ENCODE measurements at places on chromosomes 6 and 20. TPM values are rescaled to one million over a fixed set of nuclear protein-coding genes. Genes with fewer than 3 reads are reported as not detected.

FAM217A gene
- total RNA-seq, result not detected

HLA-DOA gene
- not detected for total RNA-seq

NNAT gene
- not detected for total RNA-seq

CYP24A1 gene
- not detected for total RNA-seq

DNAH8 gene
- not detected for total RNA-seq

FKBP1C gene
- 0.38 TPM for total RNA-seq

TMEM14B gene
- 45.7 TPM for total RNA-seq

MAFB gene
- total RNA-seq, result 3.4 TPM

ZFP57 gene
- not detected for total RNA-seq

PSMB9 gene
- total RNA-seq, result 27.0 TPM

PIM1 gene
- total RNA-seq, result 3.1 TPM

EEF1A2 gene
- total RNA-seq, result 27.1 TPM

RAB32 gene
- 70.1 TPM for total RNA-seq

CLPSL1 gene
- not detected for total RNA-seq

MEI4 gene
- under 0.01 TPM for total RNA-seq

SAMD3 gene
- total RNA-seq, result not detected

CCN2 gene
- 504 TPM for total RNA-seq

KHDC1L gene
- not detected for total RNA-seq

ROMO1 gene
- 222 TPM for total RNA-seq

CALHM5 gene
- 12.6 TPM for total RNA-seq

BPIFB4 gene
- total RNA-seq, result not detected

FOXQ1 gene
- not detected for total RNA-seq

BMP7 gene
- not detected for total RNA-seq

EFCAB8 gene
- total RNA-seq, result under 0.01 TPM

HLA-DPA1 gene
- total RNA-seq, result 10.8 TPM

CALHM4 gene
- 0.25 TPM for total RNA-seq

MUC21 gene
- total RNA-seq, result not detected

KCNQ5 gene
- total RNA-seq, result under 0.01 TPM

PPP1R3G gene
- total RNA-seq, result 0.16 TPM

SOBP gene
- 0.76 TPM for total RNA-seq

SIRPG gene
- total RNA-seq, result not detected

ZNF322 gene
- 9.4 TPM for total RNA-seq

AGPAT4 gene
- 14.5 TPM for total RNA-seq

CHRNA4 gene
- not detected for total RNA-seq

SIGLEC1 gene
- total RNA-seq, result not detected

OR2H1 gene
- not detected for total RNA-seq

KHDC3L gene
- total RNA-seq, result not detected

CHMP4B gene
- 57.4 TPM for total RNA-seq

RIPPLY2 gene
- 0.19 TPM for total RNA-seq

GPR63 gene
- total RNA-seq, result 0.13 TPM

CST4 gene
- not detected for total RNA-seq

TSHZ2 gene
- 0.65 TPM for total RNA-seq

HMGCLL1 gene
- not detected for total RNA-seq

TULP1 gene
- not detected for total RNA-seq

HLA-DPB1 gene
- total RNA-seq, result 33.0 TPM

OPRM1 gene
- not detected for total RNA-seq

FOXA2 gene
- not detected for total RNA-seq

GNRH2 gene
- total RNA-seq, result not detected

SPDEF gene
- not detected for total RNA-seq

LAMA4 gene
- 391 TPM for total RNA-seq

Data from bladder microvascular endothelial cell (primary cell).